ENCODE measurements at places on chromosomes 2 and 18.

DNA sequence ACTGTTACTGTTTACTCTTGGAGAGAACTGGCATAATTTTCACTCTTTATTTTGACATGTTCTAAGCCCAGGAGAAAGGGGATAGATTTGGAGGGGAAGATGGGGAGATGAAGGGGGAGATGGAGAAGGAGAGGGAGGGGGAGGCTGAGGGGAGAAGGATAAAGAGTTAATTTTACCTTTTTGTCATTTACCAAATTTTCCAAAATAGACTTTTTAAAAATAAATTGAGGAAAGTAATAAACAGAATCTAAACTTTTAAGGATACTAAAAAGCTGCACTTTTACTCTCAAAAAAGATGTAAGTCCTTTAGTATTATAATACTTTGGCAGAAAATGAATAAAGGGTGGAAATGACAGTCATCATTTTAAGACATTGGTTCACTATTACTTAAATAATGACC is 12.3 kb downstream of the MMADHC start:
- DNase-seq: no peak

GRCh38 chr2:182619276-182619675 is 96.8 kb upstream of the DNAJC10 start:
- no peak for DNase-seq

GRCh38 chr2:120852200-120852815 is 116.6 kb downstream of the GLI2 start:
- DNase-seq: no peak

DNA sequence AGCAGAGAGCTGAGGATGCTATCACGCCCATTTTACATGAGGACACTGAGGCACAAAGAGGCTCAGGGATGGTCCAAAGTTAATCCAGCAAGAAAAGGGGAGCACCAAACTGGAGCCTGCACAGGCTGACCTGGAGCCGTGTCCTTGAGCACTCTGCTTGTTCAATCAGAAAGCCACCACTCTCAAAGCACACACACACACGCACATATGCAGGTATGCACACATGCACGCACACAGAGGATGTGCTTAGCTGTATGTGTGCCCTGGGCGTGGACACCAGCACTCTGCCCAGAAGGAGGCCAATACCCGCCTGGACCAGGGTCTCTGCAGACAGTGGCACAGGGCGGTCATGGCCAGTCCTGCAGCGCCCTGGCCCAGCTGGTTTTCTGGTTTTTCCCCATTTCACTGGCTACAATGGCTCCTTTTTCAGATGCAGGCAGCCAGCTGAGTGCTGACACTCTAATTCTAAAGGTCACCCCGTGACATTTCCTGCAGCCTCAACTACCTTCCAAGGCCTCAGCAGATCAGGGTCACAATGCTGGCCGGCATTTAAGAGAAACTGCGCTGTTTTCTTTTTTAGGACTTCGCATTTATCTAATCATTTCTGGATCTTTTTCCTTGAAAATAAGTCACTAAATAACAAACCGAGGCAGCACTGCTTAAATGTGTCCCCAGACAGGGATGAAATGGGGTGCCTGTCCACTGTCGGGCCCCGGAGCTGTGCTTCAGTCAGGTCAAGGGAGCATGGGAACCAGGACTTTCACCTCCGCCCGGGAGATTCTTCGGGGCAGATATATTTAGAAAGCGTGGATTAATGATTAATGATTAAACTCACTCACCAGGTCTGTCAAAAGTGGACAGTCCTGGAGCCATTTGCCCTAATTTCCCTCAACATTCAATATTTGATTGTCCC is 104.5 kb downstream of the HDAC4 start:
- no peak for DNase-seq

DNA sequence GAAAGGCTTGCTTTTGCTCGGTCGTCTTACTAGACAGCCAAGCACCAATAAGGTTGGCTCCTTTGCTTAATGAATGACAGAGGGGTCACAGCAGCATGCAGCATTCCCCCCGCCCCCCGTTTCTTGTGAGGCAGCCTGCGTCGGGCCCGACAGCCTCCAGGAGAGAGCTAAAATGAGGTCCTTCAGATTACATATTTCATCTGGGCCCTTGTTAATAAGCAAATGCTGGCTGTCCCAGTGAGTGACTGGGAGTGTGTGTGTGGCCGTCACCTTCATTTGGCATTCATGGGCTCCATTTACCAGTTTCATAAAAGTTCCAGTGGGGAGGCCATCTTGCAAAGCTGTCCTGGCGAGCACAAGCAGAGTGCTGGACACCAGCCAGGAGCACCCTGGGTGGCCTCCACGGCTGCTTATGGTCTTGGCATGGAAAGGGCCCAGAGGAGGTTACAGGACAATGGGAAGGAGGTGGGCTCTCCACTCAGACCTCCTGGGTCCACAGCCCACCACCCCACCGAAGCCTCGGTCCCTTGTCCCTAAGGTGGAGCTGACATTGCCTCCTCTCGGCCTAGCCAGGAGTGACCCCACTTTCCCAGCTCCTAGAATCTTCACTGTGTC is 37.2 kb downstream of the ODC1 start:
- DNase-seq: no peak

GRCh38 chr2:108943751-108944150 is 45.3 kb downstream of the EDAR start:
- no peak for DNase-seq

DNA sequence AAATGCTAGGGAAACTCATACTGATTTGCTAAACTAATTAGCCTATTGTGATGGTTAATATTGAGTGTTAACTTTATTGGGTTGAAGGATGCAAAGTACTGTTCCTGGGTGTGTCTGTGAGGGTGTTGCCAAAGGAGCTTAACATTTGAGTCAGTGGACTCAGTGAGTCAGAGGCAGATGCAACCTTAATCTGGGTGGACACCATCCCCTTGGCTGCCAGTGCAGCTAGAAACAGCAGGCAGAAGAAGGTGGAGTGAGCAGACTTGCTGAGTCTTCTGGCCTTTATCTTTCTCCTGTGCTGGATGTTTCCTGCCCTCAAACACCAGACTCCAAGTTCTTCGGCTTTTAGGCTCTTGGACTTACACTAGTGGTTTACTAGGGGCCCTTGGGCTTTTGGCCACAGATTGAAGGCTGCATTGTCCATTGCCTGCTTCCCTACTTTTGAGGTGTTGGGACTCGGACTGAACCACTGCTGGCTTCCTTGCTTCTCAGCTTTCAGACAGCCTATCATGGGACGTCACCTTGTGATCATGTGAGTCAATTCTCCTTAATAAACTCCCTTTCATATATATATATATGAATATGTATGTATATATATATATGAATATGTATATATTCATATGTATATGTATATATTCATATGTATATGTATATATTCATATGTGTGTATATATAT is 69.7 kb downstream of the RPRM start:
- DNase-seq: no peak

- no peak for DNase-seq
These were observed 1.8 kb downstream of the ONECUT2 start for GRCh38 chr18:57436965-57437333.

DNA sequence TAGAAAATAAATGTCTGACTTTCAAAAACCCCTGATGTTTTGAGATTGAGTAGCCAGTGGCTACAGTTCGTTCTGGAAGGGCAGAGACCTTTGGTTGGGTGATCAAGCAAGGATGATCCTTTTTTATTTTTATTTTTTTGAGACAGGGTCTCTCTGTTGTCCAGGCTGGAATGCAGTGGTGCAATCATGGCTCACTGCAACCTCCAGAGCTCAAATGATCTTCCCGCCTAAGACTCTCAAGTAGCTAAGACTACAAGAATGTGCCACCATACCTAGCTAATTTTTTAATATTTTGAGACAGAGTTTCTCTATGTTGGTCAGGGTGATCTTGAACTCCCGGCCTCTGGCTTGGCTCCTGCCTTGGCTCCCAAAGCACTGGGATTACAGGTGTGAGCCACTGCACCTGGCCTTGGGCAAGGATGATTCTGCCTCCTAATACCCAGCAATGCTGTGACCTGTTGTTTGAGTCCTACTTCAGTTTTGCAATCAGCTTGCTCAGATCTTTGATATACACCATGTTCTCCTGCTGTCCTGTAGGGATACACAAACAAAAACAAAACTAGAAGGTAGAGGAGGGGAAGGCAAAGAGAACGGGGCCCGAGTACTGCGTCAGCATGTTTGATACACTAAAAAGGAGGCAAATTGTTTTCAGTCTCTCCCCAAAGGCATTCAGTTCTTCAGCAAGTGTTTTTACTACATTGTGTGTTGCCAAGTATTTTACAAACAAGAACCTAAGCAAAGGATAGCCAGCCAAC is 59.2 kb upstream of the LYPD6B start:
- DNase-seq: no peak

DNA sequence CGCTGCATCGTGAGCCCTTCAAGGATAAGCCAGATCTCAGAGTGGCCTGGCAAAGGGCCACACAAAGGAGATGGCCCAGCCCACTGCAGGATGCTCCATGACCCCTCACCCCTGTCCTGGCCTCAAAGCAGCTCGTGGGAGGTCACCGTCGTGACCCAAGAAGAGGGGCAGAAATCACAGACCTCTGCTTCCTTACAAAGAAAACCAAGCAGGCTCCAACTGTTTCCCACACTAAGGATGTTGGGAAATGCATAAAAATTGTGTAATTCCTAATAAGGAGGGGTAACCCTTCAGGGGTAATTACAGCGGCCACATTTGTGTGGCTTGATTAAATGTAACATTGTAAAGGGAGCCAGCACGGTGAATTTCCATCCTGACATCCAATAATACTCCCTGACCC is 102.3 kb downstream of the BOD1L2 start:
- DNase-seq: no peak

DNA sequence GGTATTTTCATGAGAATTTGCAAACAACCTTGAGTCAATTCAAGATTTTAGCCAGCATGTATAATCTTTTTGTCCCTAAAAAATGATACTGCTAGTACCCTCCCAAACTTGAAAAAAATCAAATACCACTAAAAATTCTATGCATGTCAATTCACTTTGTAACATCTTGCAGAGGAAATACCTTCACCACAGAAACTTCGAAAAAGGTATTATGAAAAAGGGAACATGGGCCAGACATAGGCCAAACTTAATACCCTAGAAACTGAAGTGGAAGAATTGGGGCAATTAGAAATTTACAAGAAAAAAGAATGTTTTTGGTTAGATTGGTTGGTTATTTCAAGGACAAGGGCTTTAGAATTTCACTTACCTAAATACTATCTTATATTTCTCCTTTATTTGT is 48.5 kb downstream of the PAX3 start:
- no peak for DNase-seq

Data from nephron progenitor cell (in vitro differentiated cells).